Colonic mucosa (tissue), 4 donors: ENCODE measurements at places on chromosomes 11 and 22. TPM values are rescaled to one million over a fixed set of nuclear protein-coding genes. Genes with fewer than 3 reads are reported as not detected.

- H3K27ac ChIP-seq = no peak overlapping the region
- no peak for DNase-seq
- no peaks in the 10 kb centered on the region for H3K4me1 ChIP-seq
- no peak overlapping the region for H3K4me3 ChIP-seq
- no peaks in the 10 kb centered on the region for H3K36me3 ChIP-seq
Observed at GRCh38 chr11:108216988-108217387, 5.5 kb downstream of the NPAT start.

SPATA19 gene
- total RNA-seq = not detected

MUC5AC gene
- total RNA-seq = 0.20 TPM

DNA sequence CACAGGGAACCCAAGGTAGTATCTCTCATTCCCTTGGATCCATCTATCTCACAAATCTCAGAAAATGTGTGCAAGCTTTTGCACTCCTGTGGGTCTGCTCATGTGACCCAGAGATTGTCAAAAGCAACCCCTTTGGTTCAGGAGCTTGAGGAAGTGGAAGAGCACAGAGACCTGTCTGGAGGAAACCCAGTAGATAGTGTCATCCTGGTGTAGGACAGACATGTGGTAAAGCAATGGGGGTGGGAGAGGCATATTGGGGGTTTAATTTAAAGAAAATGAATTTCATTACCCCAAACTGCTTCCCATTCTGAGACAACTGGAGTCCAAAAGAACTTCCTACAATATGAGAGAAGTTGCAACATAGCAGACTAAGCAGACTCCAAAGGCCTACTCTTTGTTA, 5.8 kb upstream of the MS4A14 start:
- H3K27ac ChIP-seq = no peak overlapping the region
- no peaks in the 10 kb centered on the region for H3K27me3 ChIP-seq
- H3K4me1 ChIP-seq = no peaks in the 10 kb centered on the region
- no peaks in the 10 kb centered on the region for H3K36me3 ChIP-seq
- no peak overlapping the region for H3K4me3 ChIP-seq

LRRC32 gene
- total RNA-seq = 5.9 TPM

DNA sequence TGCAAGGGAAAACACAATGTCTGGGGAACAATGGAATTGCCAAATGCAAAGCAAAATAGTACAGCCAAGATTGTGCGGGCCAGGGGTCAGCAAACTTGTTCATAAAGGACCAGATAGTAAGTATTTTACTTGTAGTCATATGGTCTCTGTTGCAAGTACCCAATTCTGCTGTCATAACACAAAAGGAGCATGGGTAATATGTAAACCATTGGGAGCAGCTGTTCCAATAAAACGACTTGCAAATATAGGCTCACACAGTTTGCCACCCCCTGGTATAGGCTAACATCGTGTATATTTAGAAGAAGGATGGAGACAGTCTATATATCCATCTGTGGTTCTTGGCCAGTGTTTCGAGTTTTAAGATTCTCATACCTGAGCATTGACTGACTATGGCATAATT, 15.6 kb downstream of the SDHAF2 start:
- DNase-seq = no peak
- H3K27me3 ChIP-seq = no peaks in the 10 kb centered on the region
- H3K27ac ChIP-seq = no peak overlapping the region
- no peaks in the 10 kb centered on the region for H3K4me1 ChIP-seq
- H3K4me3 ChIP-seq = no peak overlapping the region
- no peaks in the 10 kb centered on the region for H3K36me3 ChIP-seq

DNA sequence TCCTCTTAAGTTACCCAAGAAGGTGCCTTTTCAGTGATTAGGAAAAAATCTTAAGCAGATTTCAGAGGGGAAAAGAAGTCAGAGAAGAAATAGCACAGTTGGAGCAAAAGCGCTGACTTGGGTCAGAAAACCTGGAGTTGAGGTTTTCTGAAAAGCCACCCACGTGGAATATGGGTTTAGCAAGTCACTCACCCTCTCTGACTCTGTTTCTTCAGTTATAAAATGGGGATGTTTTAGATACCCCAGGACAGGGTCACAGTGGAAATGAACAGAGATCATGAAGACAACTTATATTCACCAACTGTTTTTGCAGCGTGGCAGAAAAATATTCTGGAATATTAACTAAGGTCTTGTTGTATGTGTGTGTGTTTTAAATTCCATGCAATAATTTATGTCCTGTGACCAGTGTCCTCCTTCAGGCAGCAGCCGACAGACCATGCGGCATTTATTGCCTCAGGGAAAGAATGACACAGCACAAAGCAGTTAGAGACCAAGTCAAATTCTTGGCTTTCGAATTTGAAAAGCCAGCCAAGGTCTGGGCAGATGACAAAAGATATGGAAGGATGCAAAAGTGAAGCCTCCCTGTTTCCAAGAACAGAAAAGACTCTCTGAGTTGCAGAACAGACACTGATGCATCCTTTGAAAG, 119.9 kb downstream of the MIAT start:
- H3K4me1 ChIP-seq = no peaks in the 10 kb centered on the region
- H3K4me3 ChIP-seq = no peak overlapping the region
- DNase-seq = no peak
- H3K36me3 ChIP-seq = no peaks in the 10 kb centered on the region

DNA sequence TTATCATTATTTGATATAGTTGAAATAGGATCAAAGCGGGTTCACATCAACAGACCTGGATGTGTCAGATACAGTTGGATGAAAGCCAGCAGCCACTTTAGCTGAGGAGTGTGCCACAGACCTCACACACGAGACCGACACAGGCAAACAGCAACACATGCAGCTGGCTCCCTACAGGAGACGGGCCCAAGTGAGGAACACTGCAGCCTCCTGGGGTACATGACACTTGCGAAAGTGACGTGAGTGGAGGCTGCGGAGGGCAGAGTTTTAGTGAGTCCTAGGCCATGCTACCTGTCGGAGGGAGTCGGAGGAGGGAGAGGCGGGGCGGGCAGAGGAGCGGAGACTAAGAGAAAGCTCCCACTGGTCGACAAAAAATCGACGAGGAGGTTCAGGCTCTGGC, 100.9 kb upstream of the BID start:
- DNase-seq = no peak
- no peak overlapping the region for H3K4me3 ChIP-seq
- H3K4me1 ChIP-seq = peaks cover 6% of the 10 kb centered on the region

- H3K27me3 ChIP-seq = no peaks in the 10 kb centered on the region
- DNase-seq = peak; percentile 63
- H3K27ac ChIP-seq = no peak overlapping the region
- H3K36me3 ChIP-seq = no peaks in the 10 kb centered on the region
- H3K4me3 ChIP-seq = no peak overlapping the region
Observed at GRCh38 chr22:37492428-37493344, 6.5 kb upstream of the MFNG start.

RIN1 gene
- 11.6 TPM for total RNA-seq

- no peak overlapping the region for H3K4me3 ChIP-seq
- H3K36me3 ChIP-seq = no peaks in the 10 kb centered on the region
- DNase-seq = no peak
- H3K4me1 ChIP-seq = no peaks in the 10 kb centered on the region
- peak overlapping the region; percentile 85 for H3K27ac ChIP-seq
Observed at GRCh38 chr22:31104869-31105268, 2.5 kb downstream of the SELENOM start.

DNA sequence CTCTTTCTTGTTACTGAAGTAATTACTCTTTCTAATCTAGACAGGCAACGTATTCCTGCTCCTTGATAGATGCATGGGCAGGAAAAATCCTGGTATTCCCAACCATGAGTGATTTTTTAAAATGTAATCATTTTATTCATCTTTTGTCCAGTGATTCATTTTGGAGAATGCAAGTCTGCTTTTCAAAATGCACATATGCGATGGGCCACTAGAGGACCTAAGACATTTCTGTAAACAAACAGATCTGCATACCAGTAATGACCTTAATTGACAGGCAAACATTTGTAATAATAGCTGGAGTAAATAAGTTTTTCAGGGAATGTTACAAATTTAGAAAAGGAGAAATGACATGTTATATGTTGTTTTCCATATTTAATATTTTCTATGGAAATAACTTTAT, 1167.6 kb downstream of the JRKL start:
- no peaks in the 10 kb centered on the region for H3K27me3 ChIP-seq
- no peak overlapping the region for H3K27ac ChIP-seq
- H3K36me3 ChIP-seq = no peaks in the 10 kb centered on the region

DNA sequence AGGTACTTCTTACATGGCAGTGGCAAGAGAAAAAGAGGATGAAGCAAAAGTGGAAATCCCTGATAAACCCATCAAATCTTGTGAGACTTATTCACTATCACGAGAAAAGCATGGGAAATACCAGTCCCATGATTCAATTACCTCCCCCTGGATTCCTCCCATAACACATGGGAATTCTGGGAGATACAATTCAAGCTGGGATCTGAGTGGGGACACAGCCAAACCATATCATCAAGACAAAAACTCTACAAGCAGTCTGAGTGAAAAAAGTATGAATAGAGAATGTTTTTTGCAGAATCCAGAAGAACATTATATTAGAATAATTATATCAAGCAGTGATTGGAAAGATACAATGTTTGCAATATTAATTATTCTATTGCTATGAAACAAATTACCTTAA, 893.7 kb downstream of the FAM181B start:
- H3K27ac ChIP-seq = no peak overlapping the region
- no peak for DNase-seq
- H3K4me3 ChIP-seq = no peak overlapping the region
- no peaks in the 10 kb centered on the region for H3K27me3 ChIP-seq

- H3K27me3 ChIP-seq = no peaks in the 10 kb centered on the region
- H3K27ac ChIP-seq = no peak overlapping the region
- DNase-seq = no peak
- H3K4me3 ChIP-seq = no peak overlapping the region
- H3K36me3 ChIP-seq = no peaks in the 10 kb centered on the region
- H3K4me1 ChIP-seq = no peaks in the 10 kb centered on the region
Observed at GRCh38 chr22:44244265-44244822, 63.6 kb downstream of the PARVG start.

GRCh38 chr22:43889201-43889859, 2.5 kb downstream of the PNPLA5 start:
- peaks cover 16% of the 10 kb centered on the region for H3K27me3 ChIP-seq
- no peak for DNase-seq
- no peak overlapping the region for H3K27ac ChIP-seq
- H3K4me1 ChIP-seq = no peaks in the 10 kb centered on the region
- no peaks in the 10 kb centered on the region for H3K36me3 ChIP-seq

- H3K4me3 ChIP-seq = no peak overlapping the region
- DNase-seq = no peak
Observed at GRCh38 chr11:103949781-103950180, 86.7 kb upstream of the DDI1 start.

C11orf87 gene
- not detected for total RNA-seq

DNA sequence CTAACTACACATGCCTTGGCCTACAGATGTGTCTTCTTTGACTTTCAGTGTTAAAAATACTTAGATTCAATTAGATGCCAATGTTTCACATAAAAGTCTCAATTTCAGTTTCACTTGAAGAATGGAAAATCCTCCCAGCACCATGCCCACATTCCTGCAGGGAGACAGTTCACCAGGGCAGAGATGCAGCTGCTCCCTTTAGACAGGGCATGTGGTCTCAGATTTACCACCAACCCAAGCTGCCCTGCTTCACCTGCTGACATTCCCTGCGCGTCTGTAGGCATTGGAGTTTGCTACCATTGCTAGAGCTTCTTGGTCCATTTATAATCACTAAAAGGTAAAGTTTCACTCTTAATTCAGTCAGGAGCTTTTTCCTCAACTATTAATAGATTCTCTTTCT, 113.9 kb downstream of the ARFGAP2 start:
- no peaks in the 10 kb centered on the region for H3K4me1 ChIP-seq
- H3K4me3 ChIP-seq = no peak overlapping the region
- H3K36me3 ChIP-seq = no peaks in the 10 kb centered on the region
- H3K27me3 ChIP-seq = no peaks in the 10 kb centered on the region
- no peak for DNase-seq
- H3K27ac ChIP-seq = no peak overlapping the region

TCIRG1 gene
- total RNA-seq = 246 TPM

- no peak overlapping the region for H3K27ac ChIP-seq
- no peak for DNase-seq
- H3K4me1 ChIP-seq = no peaks in the 10 kb centered on the region
- H3K27me3 ChIP-seq = no peaks in the 10 kb centered on the region
Observed at GRCh38 chr11:123338266-123338800, 91.7 kb upstream of the GRAMD1B start.

GRCh38 chr11:46808799-46809431, 37.2 kb downstream of the CKAP5 start:
- H3K4me3 ChIP-seq = no peak overlapping the region
- no peaks in the 10 kb centered on the region for H3K4me1 ChIP-seq
- H3K36me3 ChIP-seq = no peaks in the 10 kb centered on the region
- no peak overlapping the region for H3K27ac ChIP-seq
- H3K27me3 ChIP-seq = no peaks in the 10 kb centered on the region
- no peak for DNase-seq

- DNase-seq = peak; percentile 54
- H3K27me3 ChIP-seq = no peaks in the 10 kb centered on the region
- H3K27ac ChIP-seq = peak overlapping the region; percentile 80
Observed at GRCh38 chr22:25027959-25028840, 75.7 kb downstream of the KIAA1671 start.

OR51I2 gene
- not detected for total RNA-seq

- H3K36me3 ChIP-seq = no peaks in the 10 kb centered on the region
- H3K4me3 ChIP-seq = no peak overlapping the region
- no peak for DNase-seq
- no peak overlapping the region for H3K27ac ChIP-seq
- H3K4me1 ChIP-seq = no peaks in the 10 kb centered on the region
- H3K27me3 ChIP-seq = no peaks in the 10 kb centered on the region
Observed at GRCh38 chr11:122069707-122070360, 46.2 kb downstream of the BLID start.

DEUP1 gene
- total RNA-seq = 0.29 TPM

- H3K4me1 ChIP-seq = no peaks in the 10 kb centered on the region
- H3K4me3 ChIP-seq = no peak overlapping the region
- no peak overlapping the region for H3K27ac ChIP-seq
- no peaks in the 10 kb centered on the region for H3K27me3 ChIP-seq
- H3K36me3 ChIP-seq = no peaks in the 10 kb centered on the region
Observed at GRCh38 chr11:74037309-74037708, 28.4 kb upstream of the UCP3 start.

TREH gene
- 2.4 TPM for total RNA-seq
